Activated CD4-positive, alpha-beta memory T cell treated with anti-CD3 and anti-CD28 coated beads for 36 hours (primary cell): ENCODE measurements at places on chromosomes 3 and 15. TPM values are rescaled to one million over a fixed set of nuclear protein-coding genes. Genes with fewer than 3 reads are reported as not detected.

GRCh38 chr3:66021731-66022131 is 17.0 kb downstream of the MAGI1 start:
- H3K36me3 ChIP-seq = no peaks in the 10 kb centered on the region
- H3K4me3 ChIP-seq = no peak overlapping the region
- no peak for DNase-seq
- no peaks in the 10 kb centered on the region for H3K4me1 ChIP-seq

GRCh38 chr3:49842843-49843517 is 13.4 kb downstream of the TRAIP start:
- peaks cover 9% of the 10 kb centered on the region for H3K36me3 ChIP-seq
- DNase-seq = no peak
- H3K4me1 ChIP-seq = peaks cover 1% of the 10 kb centered on the region
- H3K27me3 ChIP-seq = no peaks in the 10 kb centered on the region
- H3K4me3 ChIP-seq = no peak overlapping the region
- no peak overlapping the region for H3K27ac ChIP-seq

DNA sequence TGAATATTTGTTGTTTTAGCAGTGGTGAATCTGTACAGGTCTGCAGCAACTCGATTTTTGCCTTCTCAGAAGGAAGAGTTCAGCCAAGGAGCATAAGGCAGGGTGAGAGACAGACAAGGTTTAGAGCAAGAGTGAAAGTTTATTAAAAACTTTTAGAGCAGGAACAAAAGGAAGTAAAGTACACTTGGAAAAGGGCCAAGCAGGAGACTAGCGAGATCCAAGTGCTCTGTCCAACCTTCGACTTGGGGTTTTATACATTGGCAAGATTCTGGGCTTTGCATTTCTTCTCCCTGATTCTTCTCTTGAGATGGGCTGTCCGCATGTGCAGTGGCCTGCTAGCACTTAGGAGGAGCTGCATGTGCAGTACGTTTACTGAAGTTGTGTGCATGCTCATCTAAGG is 46.7 kb upstream of the AADACL2 start:
- no peak overlapping the region for H3K27ac ChIP-seq
- no peaks in the 10 kb centered on the region for H3K4me1 ChIP-seq
- DNase-seq = no peak
- no peaks in the 10 kb centered on the region for H3K27me3 ChIP-seq

DNA sequence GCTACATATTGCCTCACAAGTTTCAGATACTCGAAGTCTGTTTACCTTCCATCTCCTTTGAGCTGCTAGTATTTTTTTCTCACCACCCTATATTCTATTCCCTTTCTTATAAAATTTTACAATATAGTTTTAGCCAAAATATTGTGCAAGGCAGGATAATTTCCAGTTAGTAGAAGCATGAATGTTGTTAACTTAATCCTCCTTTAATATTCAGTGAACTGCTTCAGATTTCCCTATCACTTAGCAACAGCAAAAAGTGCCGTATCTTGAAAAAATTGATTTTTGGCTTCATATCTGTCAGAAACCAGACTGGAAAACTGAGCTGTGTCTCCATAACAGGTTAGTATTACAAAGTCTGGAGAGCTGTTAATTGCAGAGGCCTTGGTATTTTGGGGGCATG is 24.0 kb downstream of the PLSCR4 start:
- no peak overlapping the region for H3K27ac ChIP-seq
- no peak for DNase-seq
- H3K27me3 ChIP-seq = no peaks in the 10 kb centered on the region
- no peaks in the 10 kb centered on the region for H3K36me3 ChIP-seq
- no peaks in the 10 kb centered on the region for H3K4me1 ChIP-seq

DNA sequence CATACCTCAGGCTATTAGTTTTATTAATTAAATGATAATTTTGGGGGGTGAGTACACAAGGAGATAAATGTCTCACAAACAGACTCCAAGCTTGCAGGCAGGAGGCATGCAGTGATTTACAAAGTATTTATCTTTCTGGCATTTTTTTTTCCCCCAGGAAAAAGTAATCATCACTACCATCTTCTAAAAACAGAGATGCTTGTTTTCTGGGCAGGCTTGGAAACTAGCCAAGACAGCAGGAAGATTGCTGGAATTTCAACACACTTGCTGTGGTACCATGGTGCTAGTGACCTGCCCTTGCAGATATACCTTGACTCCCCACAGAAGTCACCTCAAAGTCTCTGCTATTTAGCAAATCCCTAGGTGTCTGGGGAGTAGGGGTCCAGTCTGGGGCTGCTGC is 732.8 kb upstream of the CFAP20DC start:
- H3K27me3 ChIP-seq = no peaks in the 10 kb centered on the region
- H3K4me1 ChIP-seq = peaks cover 20% of the 10 kb centered on the region
- no peak for DNase-seq
- H3K4me3 ChIP-seq = no peak overlapping the region

GRCh38 chr3:133966954-133967353 is 62.8 kb downstream of the SLCO2A1 start:
- no peak for DNase-seq
- no peaks in the 10 kb centered on the region for H3K4me1 ChIP-seq
- H3K4me3 ChIP-seq = no peak overlapping the region
- no peak overlapping the region for H3K27ac ChIP-seq

GRCh38 chr3:164417955-164418354 is 660.3 kb downstream of the SI start:
- H3K4me1 ChIP-seq = no peaks in the 10 kb centered on the region
- no peaks in the 10 kb centered on the region for H3K27me3 ChIP-seq
- no peak overlapping the region for H3K27ac ChIP-seq
- H3K36me3 ChIP-seq = no peaks in the 10 kb centered on the region
- no peak for DNase-seq

GRCh38 chr15:68816158-68816557 is 4.5 kb downstream of the ANP32A start:
- no peak overlapping the region for H3K4me3 ChIP-seq
- peaks cover 30% of the 10 kb centered on the region for H3K36me3 ChIP-seq
- peaks cover 47% of the 10 kb centered on the region for H3K4me1 ChIP-seq

- DNase-seq = no peak
- no peaks in the 10 kb centered on the region for H3K27me3 ChIP-seq
- no peak overlapping the region for H3K4me3 ChIP-seq
- peaks cover 9% of the 10 kb centered on the region for H3K36me3 ChIP-seq
Measured at GRCh38 chr3:38468765-38469164, 15.1 kb downstream of the ACVR2B start.

- no peak overlapping the region for H3K27ac ChIP-seq
- H3K4me1 ChIP-seq = peaks cover 19% of the 10 kb centered on the region
- H3K36me3 ChIP-seq = no peaks in the 10 kb centered on the region
- peaks cover 22% of the 10 kb centered on the region for H3K27me3 ChIP-seq
- no peak overlapping the region for H3K4me3 ChIP-seq
Measured at GRCh38 chr3:197394464-197395321, 96.3 kb upstream of the DLG1 start.

The DNAH12 gene
- 0.14 TPM for total RNA-seq

The PPIP5K1 gene
- total RNA-seq = 44.2 TPM

The NOP10 gene
- total RNA-seq = 211 TPM

The TLR9 gene
- total RNA-seq = 0.90 TPM

The LRRIQ4 gene
- total RNA-seq = not detected
